ENCODE measurements at places on chromosomes 13 and 19.

DNA sequence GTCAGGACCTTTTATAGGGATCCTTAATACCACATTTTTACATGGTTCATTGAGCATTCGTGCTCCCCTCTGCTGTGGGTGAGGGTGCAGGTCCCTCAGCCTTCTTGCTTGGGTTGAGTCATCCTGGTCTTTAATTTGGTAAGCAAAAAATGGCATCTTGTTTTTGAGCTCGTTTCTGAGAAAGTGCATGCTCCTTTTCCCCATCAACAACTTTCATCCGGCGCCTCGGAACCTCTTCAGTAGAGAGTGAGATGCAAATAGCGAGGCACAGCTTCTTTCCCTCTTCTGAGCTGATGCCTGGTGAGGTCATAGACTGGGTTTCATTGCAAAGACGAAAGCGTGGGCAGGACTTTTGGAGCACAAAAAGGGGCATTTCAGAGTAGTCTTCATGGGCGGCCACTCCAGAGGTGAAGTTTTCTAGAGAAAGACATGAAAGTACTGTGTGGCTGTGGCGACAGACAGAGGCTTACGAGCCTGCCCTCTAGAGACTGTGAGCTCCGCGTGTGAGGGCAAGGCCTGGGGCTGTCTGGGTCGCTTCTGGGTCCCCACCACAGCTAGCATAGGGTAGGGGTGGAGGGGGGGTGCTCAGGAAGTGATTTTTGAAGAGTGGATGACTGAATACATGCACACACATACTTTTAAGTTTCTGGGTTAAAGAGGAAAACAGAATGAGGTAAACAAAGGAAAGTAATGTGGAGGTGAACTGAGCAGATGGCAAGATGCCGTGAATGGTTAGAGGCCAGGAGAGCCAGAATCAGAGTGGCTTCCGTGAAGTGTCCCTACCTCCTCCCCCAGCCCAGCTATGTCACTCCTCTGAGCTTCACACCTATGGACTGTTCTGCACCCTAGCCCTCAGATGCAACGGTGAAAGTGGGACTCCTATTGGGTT, 44.3 kb downstream of the BBC3 start:
- DNase-seq, result no peak

GRCh38 chr19:19575411-19575810, 37.3 kb downstream of the CILP2 start:
- no peak for DNase-seq

GRCh38 chr19:46602392-46603194, 1.5 kb downstream of the CALM3 start:
- DNase-seq, result no peak

DNA sequence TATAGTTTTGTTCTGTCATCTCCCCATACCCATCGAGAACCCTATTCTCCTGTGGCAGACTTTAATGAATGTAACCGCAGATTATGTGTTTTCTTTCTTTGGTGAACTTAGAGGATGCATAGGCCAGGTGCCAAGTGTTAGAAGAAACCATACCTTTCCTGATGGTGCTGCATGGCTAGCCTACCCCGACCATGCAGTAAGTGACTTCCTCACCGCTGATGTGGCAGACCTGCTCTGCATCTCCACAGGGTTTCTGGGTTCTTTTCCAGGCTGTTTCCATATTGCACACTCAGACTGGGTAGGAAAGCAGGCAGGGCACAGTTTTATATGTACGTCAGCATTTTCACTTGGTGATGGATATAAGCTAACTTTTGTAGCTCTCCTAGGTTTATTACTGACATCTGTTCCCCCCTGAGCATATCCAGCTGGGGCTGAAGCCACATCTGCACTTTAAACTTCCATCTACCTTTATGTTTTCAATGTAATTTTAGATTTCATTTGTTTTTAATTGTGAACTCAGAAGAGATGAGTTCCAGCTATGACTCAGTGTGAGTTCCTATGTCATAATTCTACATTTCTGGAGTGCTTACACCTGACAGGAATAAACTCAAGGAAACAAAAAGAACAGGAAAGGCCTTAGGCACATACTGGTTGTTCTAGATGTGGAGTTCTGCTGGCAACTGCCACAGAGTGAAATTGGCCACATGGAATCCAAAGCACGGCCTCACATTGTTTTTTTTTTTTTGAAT, 42.3 kb downstream of the LRCH1 start:
- peak; percentile 60 for DNase-seq

DNA sequence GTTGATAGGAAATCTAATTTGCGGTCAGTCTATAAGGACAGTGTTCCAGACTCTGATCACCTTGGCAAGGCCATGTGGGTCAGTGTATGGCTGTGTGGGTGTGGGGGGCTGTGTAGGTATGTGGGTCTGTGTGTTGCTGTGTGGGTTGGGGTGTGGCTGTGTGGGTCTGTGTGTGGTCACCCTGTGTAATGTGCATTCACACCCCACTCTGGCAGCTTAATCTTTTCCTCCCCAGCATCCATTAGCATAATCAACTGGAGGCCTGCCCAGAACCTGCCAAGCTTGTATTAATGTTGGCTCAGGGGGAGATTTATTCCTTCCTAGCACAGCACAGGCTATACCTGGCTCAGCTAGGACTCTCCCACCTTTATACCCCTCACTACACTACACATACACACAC, 203.2 kb downstream of the TUBA3C start:
- no peak for DNase-seq

All from fibroblast of upper back skin (primary cell).